AG08395 (cell line): ENCODE measurements at places on chromosomes 11 and 22.

GRCh38 chr11:13160806-13161205, 116.8 kb upstream of the BMAL1 start:
- DNase-seq = no peak

DNA sequence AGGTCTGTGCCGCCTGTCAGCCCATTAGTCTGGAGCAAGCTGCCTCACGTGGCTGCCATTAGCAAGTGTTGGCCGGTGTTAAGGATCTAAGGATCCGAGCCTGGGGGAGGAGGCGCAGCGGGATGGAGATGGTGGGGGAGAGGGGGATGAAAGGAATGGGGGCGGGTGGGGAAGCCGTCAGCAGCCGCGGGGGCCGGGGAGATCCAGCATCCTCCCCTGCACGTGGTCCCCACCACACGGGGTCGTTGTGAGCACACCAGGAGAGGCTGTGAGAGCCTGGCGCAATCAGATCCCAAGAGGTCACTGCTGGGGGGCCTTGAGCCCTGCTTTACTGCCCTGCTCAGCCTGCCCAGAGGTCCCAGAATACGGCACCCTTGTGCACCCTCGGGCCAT, 7.3 kb downstream of the CABP7 start:
- DNase-seq = peak; percentile 69

DNA sequence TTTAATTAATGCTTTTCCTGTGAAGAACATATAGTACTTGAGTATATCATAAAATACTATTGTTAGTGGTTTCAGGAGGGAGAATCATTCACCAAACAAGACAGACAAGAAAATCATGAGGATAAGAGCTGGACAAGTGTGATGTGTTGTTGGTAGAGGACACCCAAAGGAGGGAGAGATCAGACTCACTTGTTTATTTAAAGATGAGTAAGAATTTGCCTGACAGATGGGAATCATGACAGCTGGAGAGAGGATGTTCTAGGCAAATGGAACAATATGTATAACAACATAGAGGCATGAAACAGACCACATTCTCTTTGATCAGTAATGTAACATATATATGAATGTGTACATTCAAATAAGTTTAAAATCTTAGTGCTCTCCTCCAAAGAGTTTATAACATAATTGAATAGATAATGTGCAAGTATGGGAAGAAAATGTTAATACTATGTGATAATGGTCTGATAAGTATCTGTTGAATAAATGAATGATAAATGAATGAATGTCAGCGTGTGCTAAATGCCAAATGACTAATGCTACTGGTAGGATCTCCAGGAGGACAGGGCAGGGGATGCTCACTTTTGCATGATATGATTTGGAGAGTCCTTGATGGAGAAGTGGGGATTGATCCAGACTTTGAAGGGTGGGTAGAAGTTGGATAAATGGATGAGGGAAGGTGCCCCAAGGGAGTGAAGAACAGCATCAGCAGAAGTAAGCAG, 228.9 kb upstream of the SORL1-AS1 start:
- no peak for DNase-seq

DNA sequence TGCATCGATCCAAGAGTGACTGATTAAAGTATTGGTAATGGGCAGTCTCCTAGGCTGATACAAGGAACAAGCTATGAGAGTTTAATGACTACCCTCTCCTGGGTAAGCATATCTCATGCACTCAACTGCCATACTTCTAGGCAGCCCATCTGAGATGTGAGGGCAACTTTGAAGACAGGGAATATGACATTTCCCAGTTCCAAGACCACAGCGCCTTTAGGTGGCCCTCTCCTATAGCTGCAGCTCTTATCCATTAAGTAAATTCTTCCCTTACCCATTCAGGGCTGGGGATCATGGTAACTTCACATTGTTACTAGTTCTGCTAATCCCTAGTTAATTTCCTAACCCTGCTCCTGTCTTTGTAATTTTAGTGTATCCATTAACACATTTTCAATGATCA, 157.3 kb upstream of the CTSC start:
- no peak for DNase-seq

GRCh38 chr11:30585892-30586250, 282 bp downstream of the MPPED2 start:
- peak; percentile 28 for DNase-seq

- DNase-seq = no peak
Observed at GRCh38 chr11:60890696-60891095, 15.7 kb downstream of the PRPF19 start.

- no peak for DNase-seq
Observed at GRCh38 chr11:126920833-126921232, 79.7 kb downstream of the KIRREL3 start.

DNA sequence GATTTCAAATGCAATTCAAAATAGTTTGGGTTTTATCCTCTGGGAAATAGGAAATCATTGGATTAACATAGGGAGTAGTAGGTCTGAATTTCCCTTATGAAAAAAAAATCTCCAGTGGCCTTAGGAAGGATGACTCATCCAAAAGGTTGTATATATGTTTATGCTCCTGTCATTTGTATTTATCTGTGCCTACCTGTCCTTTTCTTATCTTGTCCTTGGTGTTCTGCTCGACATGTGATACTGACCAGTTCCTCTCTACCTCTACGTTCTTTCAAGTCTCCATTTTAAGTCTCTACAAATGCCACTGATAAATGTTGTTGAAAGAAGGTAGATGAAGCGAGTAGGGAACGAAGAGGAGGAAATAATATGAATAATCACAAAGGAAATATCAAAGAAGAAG, 3.0 kb upstream of the SOX6 start:
- DNase-seq = no peak

DNA sequence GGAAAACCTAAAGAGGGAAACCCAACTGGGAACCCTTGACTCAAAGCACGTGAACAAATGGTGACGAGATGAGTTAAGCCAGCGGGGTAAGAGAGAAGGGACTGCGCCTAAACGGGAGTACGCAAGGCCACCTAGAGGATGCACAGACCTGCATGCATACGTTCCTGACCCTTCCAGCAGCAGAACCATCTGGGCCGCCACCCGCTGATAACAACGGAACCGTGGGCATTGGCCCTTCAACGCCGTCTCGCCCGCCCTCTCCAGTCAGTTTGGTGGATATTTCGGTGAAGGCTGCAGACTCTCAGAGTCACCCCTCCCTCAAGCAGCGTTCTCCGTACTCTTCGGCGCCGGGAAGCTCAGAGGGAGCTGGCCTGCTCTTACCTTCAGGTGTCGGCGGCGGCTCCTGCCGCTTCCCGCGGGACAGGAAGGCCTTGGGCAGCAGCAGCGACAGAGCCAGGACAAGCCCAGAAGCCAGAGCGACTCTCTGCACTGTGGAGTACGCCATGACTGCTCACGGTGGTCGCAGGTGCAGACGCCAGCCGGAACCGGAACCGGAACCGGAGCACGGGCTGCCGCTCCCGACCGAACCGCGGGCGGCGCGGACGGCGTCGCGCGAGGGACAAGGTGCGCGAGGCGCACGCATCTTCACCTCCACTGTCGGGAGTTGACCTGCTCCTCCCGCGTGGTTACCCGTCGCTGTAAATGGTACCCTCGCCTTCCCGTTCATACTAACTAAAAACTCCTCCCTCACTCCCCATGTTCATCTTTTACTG, at the start of gene RIC3:
Gene RIC3, minus strand, starts transcription at position 541 of the 773 bp plus-strand sequence. Its CDS starts 36 bp downstream, at position 505.
- no peak for DNase-seq

- DNase-seq = no peak
Observed at GRCh38 chr11:45173064-45173463, 26.6 kb downstream of the PRDM11 start.

GRCh38 chr11:132714859-132715440, 817.4 kb downstream of the OPCML start:
- DNase-seq = peak; percentile 24

GRCh38 chr11:98455500-98456307, 565.0 kb upstream of the CNTN5 start:
- no peak for DNase-seq

DNA sequence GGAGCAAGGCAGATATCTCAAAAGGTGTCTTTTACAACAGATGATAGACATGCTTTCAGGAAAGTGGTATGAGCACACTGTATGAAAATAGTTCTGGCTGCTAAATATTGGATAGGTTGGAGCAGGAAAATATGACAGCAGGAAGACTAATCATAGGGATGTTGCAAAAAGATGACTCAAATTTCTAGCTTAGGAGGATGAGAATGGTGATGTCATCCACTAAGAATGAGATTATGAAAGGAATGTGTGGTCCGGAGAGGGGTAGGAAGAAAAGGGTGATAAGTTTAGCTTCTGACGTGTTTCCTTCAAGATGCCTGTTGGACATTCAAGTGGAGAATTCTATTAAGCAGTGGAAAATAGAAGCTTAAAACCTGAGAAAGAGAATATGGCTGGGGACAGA, 46.4 kb downstream of the RCN1 start:
- peak; percentile 95 for DNase-seq

DNA sequence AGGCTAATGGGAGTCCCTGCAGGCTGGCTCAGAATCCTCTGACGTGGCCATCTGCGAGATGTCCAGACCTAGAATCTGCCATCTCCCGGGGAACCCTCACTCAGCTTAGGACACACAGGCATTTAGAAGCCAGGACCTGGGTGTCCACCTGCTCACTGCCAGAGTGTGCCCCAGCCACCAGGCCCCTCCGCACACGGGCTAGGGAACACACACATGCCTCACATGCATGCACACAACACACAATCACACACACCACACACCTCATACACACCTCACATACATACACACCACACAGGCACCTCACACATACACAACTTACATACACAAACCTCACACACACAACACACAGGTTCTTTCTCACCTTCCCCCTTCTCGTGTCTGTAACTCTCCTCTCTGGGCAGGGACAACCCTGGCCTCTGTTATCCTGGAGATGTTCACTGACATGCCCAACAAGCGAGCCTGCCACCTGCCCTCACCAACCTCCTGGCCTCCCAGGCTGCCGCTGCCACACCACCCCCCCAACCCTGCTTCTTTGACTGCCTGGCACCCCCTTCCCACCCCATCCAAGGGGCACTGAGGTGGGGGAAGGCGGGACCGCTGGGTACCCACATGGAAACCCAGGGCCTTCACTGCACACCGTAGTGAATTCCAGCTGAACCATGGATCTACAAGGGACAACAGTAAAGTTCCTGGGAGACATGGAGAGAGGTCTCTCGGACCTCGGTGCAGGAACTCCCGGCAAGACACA, 38.1 kb downstream of the GNB1L start:
- DNase-seq = no peak

DNA sequence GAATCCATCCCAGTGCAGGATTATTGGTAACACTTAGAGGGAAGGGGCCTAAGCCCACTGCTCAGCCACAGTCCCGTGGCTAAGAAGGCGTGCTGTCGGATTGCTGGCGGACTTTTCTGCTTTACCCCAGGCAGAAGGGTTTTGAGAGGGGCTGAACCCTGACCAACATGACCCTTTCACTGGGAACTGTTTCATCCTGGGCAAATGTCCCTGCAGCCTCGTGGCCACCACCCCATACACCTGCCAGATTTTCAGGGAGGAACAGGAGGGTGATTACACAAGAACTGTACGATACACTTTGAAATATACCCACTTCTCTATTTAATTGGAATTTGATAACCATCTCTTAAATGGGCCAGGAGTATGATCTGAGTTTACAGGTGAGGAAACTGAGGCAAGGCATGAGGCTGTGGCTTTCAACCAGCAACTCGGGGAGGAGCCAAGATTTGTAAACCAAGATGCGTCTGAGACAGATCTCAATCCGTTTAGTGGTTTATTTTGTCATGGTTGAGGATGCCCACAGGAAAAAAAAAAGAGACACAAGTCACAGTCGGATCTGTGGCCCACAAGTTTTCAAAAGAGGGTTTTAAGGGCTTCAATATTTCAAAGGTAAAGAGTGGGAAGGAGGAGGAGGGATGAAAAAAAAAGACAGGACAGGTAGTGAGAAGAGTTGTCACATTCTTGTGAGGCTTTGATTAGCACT, 6.1 kb upstream of the APOL3 start:
- DNase-seq = no peak

- no peak for DNase-seq
Observed at GRCh38 chr11:110795112-110795624, 82.9 kb upstream of the ARHGAP20 start.

DNA sequence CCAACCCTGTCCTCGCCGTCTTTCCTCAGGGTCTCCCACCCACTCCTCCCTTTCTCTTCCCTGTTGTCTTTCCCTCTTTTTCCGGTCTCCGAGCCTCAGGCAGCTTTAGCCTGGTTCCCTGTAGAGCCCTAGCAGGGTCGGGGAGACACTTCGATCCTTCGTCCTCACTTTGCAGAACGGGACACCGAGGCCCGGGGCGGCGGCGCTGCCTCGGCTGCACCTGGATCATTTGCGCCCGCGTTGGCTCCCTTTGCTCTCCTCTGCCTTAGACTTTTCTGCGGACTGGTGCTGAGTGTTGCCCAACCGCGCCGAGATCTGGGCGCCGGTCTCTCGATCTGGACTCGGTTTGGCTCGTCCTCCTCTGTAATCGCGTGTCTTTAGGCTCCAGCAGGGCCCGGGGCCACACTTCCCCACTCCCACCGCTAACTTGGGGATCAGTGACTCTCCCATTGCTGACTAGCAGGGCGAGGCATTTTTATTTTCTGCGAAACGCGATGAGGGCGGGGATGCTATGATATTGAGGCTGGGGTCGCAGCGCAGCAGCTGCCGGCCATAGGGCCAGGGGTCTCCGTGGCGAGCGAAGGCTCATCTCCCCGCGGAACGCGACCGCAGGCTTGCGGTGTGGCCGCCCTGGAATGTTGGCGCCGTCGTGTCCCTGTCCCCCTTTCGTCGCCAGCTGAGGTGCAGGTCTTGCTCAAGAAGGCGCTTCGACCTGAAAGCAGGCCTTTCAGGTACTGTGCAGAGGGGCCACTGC, 1.6 kb upstream of the E2F8 start:
- peak; percentile 29 for DNase-seq
